ENCODE measurements at places on chromosomes 11 and 22.

DNA sequence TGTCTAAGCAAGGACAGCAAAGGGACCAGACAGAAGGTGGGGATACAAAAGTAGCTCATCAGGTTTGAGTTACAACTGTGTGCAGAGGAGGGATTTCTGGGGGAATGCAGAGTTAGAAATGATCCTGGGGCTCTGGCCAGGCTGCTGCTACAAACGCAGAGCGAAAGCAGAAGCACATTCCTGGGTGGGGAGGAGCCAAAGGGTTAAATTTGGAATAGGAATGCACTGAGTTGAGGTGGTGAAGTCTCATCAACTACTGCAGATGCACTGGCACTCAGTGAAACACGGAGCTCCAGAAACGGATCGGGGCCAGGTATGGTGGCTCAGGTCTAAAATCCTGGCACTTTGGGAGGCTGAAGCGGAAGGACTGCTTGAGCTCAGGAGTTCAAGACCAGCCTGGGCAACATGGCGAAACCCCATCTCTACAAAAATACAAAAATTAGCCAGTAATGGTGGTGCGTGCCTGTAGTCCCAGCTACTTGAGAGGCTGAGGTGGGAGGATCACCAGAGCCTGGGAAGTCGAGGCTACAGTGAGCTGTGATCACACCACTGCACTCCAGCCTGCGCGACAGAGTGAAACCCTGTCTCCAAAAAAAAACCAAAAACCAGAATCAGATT lies 3.2 kb downstream of the CHKA start:
- no peak for DNase-seq

- DNase-seq = no peak
Observed at GRCh38 chr11:11640996-11641395, 19.2 kb upstream of the GALNT18 start.

DNA sequence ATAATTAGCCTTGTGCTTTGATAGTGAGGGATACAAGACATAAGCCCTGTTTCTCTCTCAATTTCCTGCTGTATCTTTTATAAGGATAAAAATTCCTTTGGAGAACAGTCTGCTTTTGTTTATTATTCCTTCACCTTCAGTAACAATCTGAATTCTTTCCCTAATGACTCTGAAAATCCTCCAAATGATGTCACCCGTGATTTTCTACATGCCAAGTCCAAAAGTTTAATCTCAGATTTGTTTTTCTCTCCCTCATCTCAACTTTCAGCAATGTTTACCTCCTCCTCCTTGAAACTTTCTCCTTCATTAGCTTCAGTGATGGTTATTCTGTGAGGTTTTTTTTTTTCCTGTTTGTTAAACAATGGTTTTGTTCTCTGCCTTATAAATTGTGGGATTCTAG lies 2.2 kb downstream of the OR51E2 start:
- DNase-seq = no peak

DNA sequence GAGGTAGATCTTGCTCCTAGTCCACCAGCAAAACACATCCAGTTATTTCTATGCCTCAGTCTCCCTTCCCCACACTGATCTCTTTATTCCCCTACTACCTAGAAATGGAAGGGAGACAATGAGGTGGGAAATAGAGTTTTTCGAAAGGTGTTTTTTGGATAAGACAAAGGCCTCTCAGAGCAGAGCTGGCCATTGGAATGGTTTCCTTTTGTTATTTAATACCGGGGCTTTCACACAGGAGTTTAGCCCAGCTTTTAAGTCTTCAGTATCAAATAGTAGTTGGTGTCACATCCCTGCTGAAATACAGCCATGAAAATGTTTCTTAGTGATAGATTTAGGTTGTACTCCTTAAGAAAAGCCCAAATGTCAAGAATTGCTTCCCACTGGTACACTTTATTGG lies 65.4 kb upstream of the B3GAT1 start:
- no peak for DNase-seq

DNA sequence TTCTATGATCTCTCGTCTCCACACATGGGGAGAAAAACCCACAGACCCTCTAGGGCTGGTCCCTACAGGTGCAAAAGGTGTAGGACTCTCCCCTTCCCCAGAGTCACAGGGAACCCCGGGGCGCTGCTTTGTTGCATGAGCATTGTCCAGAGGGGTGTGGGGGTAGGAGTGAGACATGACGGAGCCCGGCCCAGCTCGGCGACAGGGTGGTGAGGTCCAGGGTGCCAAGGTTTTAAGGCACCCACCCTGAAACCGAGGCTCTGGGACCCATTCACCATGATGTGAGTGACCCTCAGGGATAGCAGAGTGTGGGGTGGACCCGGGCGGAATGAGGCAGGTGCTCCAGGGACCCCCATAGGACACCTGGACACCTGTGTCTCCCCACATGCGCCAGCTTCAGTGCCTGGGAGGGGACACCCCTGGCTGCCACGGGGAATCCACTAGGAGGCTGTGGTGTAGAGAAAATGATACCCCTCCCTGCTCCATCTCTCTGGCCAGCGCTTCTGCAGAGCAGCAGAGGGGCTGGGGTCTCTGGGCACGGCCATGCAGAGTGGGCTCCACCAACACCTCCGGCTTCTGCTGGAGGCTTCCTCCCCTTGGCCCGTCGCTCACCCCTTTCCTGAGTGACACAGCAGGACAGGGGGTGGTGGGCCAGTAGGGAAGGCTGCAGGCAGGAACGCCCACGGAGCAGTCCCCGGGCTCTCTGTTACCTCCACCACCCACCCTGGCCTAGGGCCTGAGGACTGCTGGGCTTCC lies 15.2 kb downstream of the KRTAP5-5 start:
- no peak for DNase-seq

- DNase-seq = no peak
Observed at GRCh38 chr22:38402204-38402603, 52.8 kb downstream of the KCNJ4 start.

- no peak for DNase-seq
Observed at GRCh38 chr11:133531971-133532651, at the start of gene OPCML. TSS of gene OPCML (minus strand) at chr11:133532501.

- DNase-seq = no peak
Observed at GRCh38 chr22:41991111-41991510, 7.5 kb upstream of the WBP2NL start.

DNA sequence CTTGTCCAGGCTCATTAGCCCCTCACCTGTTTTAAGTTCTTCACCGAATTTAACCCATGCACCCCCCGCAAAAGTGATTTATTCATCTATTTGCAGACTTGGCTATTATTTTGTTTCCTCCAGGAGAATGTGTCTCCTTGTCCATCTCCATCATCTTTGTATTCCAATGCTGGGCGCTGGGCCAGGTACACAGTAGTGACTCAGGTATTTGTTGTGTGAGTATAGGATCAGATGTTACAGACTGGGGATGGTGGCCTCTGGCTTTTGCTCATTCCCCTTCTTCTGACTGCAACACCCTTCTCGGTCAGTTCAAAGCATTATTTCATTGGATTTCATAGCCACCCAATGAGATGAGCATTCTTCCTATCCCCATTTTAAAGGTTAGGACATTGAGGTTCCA lies 408.2 kb downstream of the MN1 start:
- DNase-seq = no peak

GRCh38 chr22:42997582-42998090 lies 17.3 kb downstream of the PACSIN2 start:
- DNase-seq = no peak

GRCh38 chr11:94910270-94910669 lies 63.1 kb downstream of the CWC15 start:
- no peak for DNase-seq

DNA sequence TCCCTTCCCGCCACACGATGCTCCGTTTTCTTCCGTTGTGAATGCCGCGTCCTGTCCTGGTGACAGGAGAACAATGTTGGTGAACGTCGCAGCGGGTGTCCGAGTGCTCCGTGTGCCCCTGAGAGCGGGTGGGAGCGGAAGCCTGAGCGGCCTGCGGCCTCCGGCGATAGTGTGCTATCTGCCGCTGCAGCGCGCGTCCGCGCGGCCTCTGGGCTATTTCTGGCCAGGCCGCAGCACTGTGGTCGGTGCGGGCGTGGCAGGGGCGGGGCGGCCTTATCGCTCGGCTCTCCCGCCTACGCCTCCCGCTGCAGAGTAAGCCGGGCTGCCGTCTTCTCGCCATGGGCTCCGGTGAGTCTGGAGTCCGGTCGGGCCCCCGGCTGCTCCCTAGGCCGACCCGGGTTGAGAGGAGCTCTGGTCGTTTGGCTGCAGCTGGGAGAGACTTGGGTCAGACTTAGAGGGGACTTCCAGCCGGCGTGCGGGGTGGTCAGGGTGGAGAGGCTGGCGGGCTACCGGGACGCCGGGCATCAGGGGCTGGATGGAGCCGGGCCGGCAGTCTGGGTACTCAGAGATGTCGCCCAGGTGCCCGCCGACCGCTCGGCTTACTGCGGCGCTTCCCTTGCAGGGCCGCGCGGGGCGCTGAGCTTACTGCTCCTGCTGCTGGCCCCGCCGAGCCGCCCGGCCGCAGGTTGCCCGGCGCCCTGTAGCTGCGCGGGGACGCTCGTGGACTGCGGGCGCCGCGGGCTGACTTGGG lies at the start of gene GP1BB:
Gene GP1BB (plus strand): TSS at position 308 of the 751 bp plus-strand sequence. CDS start 31 bp downstream, at position 339.
- DNase-seq = no peak

GRCh38 chr11:369336-370018 lies at the start of gene B4GALNT4:
TSS of gene B4GALNT4 (plus strand) at chr11:369499. CDS start at chr11:369804, 305 bp downstream.
- DNase-seq = no peak

DNA sequence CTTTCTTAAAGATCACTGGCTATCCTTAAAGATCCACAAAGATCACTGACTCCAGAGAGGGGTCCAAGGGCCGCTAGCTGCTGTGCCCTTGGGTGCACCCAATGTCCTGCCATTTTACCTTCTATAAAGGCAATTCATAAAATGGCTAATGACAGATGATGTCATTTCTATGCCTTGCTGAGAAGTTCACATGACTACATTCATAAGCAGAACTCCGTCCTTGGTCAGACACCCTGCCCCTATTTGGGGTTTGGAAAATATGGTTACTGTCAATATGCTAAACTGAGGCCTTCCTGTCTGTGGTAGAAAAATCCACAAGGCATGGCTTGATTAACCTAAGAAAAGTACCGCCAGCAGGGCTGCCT lies 60.9 kb upstream of the BMAL1 start:
- DNase-seq = no peak

DNA sequence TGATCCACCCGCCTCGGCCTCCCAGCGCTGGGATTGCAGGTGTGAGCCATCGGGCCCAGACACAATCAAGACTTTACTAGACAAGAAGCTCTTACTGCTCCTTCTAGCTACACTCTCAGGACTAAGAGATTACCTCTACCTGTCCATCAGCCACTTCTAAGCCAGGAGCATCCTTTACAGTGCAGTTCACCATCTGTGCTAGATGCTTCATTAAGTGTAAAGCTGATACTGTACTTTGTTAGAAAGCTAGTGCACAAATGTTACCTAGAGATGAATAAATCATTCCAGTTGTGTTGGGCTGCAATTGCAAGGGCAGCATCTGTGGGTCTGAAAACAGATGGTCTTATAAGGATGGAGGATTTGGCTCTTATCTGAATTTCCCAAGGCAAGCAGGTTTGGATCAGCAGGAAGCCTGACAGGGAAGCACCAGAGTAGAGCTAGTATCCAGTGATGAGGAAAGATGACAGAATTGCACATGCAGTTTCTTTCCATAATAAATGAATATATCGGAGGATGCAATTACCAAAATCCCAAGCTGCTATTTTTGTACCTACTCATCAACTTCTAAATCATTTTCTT lies 58.3 kb downstream of the FAM168A start:
- no peak for DNase-seq

- DNase-seq = no peak
Observed at GRCh38 chr22:44298406-44299091, 14.2 kb downstream of the SHISAL1 start.

DNA sequence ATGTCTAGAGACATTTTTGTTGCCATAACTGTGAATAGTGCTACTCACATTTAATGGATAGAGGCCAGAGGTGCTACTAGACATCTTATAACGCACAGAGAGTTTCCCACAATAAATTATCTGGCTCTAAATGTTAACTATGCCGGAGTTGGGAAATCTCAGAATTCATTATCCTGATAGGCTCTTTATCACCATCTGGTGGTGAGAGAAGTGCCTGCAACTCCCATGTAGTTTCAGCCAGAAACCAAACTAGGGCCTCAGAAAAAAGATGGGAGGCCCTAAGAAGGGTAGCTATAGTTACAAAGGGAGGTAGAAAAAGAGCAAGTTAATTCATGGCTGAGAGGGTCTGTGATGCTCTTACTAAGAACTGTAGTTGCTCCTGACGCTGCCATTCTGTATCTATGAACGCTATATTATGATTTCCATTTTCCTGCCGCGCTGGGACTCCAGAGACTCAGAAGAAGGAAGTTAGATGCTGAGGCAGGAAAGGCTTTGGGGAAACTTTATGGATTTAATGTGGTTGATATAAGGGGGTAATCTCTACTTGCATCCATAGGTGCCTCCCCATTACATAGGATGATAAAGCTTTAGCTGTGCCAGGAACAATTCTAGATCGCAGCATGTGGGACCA lies 22.9 kb upstream of the MRPL17 start:
- DNase-seq = no peak

DNA sequence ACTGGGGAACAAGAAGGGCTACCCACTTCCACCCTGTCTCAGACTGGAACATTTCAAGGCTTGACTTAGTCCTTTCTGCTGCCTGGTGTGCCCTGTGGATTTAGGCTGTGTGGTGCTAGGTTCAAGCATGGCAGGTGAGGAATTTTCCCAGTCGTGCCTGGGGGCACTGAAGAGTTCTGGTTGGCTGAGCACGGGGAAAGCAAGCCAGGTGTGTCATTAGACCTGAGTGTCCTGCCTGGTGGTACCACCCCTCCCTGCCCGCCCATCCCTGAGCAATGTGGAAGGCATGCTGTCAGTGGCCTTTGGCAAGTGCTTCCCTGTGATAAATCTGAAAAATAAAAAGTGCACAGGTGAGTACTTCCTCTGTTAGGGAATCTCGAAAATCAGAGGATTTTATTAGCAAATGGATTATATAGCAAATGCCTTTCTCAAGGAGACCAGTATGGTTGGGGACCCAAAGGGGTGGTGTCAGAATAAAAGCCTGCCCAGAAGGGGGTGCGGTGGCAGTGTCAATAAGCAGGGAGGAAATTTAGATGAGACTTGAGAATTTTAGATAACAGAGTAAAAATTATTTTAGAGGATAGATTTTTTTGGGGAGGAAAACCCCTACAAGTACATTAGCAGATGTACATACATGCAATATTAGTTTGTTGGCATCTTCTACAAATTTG lies 22.8 kb downstream of the TEAD1 start:
- no peak for DNase-seq

GRCh38 chr11:46386005-46386578 lies 4.6 kb downstream of the MDK start:
- no peak for DNase-seq

- DNase-seq = no peak
Observed at GRCh38 chr11:29449281-29450074, 567.4 kb downstream of the KCNA4 start.

DNA sequence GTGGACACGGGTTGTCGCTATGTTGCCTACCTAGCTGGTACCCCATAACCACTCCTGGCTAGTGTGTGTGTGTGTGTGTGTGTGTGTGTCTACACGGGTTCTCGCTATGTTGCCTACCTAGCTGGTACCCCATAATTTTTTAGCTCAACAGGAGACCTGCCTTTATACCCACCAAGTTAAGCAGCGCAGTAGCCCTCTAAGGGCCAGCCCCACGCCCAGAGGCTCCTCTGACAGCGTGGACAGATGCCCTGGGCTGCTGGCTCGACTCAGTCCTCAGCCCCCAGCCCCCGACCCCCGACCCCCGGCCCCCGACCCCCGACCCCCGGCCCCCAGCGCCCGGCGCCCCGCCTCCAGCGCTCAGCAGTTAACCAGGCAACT lies 351 bp upstream of the AKIP1 start:
- no peak for DNase-seq

Measured in stimulated activated CD8-positive, alpha-beta memory T cell treated with anti-CD3 and anti-CD28 coated beads, Interleukin-2, amount 100 ng/mL, for 1 hour (primary cell).